Pericardium fibroblast (primary cell): ENCODE measurements at places on chromosomes 3 and 15. TPM values are rescaled to one million over a fixed set of nuclear protein-coding genes. Genes with fewer than 3 reads are reported as not detected.

Gene PLA1A
- not detected in 2 replicates for total RNA-seq

Gene ADAMTSL3
- total RNA-seq: 0.26 and 4.2 TPM in 2 replicates

Gene STAB1
- total RNA-seq: 0.47 and 1.4 TPM in 2 replicates

Gene CCDC9B
- 0.09 and 1.6 TPM in 2 replicates for total RNA-seq

Gene FOXB1
- total RNA-seq: not detected in 2 replicates

Gene MANF
- 80.3 and 96.4 TPM in 2 replicates for total RNA-seq

Gene SLC12A8
- total RNA-seq: 28.5 and 35.6 TPM in 2 replicates

Gene AMOTL2
- total RNA-seq: 188 and 284 TPM in 2 replicates

Gene DAZL
- total RNA-seq: not detected in 2 replicates

Gene ACKR4
- 0.23 TPM in 1 of 2 replicates, not detected in the other for total RNA-seq

Gene CCR9
- total RNA-seq: not detected in 2 replicates

Gene JAGN1
- 50.6 and 66.1 TPM in 2 replicates for total RNA-seq

Gene SCN5A
- total RNA-seq: 0.35 and 0.51 TPM in 2 replicates

Gene IL16
- 6.0 and 6.7 TPM in 2 replicates for total RNA-seq

Gene PPM1L
- total RNA-seq: 0.93 and 1.4 TPM in 2 replicates

Gene GOLGA8G
- total RNA-seq: not detected in 2 replicates

Gene ZNF660
- 1.3 and 1.9 TPM in 2 replicates for total RNA-seq

Gene STRIT1
- total RNA-seq: not detected in 2 replicates
